ENCODE measurements at places on chromosomes 2 and 18.
A peak's percentile ranks its signal among the peaks of the same experiment; 100 is the strongest.

GRCh38 chr2:171551836-171552235 lies 29.6 kb downstream of the CYBRD1 start:
- DNase-seq, result no peak

- no peak for DNase-seq
These were observed 518.3 kb downstream of the XIRP2 start for GRCh38 chr2:167406558-167406957.

DNA sequence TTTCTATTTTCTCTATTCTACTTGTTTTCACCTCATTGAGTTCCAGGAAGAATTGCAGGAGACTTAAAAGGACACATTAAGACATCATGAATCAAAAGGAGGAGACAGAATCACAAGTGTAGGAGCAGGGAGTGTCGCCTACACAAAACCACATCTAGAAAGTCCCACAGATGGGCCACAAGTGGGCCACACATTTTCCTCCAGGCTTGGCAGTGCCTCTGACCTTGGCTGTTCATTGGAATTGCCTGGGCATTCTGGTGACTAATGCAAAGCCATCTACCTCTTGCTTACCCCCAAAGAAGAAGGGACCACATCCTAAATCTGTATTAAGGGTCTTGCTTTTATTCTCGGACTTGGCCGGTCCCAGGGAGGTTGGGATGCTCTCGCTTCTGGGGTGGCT lies 103.6 kb downstream of the KLHL29 start:
- no peak for DNase-seq

DNA sequence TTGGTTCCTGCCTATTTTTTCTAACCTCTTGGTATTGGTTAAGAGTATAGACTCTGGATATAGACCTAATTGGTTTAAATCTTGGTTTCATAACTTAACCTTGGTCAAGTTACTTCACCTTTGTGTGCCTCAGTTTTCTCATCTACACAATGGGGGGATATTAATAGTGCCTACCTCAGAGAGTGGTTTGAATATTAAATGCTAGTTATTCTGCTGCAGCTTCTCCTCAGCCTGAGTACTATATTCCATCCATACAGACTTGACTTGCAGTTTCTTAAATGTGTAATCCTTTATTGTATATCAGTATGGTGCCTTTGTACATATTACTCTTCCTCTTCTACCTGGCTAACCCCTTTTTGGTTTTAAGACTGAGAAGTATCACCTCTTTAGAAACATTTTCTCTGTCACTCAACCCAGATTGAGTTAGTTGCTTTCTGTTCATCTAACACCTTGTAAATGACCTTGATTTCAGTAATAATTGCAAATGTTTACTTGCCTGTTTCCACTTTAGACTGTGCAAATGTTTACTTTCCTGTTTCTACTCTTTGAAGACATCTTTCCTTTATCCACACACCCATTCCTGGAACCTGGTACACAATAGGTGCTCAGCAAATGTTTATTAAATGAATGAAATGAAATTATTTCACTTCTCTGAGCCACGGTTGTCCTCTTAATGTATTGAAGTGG lies 6.6 kb downstream of the ACVR2A start:
- DNase-seq, result no peak

DNA sequence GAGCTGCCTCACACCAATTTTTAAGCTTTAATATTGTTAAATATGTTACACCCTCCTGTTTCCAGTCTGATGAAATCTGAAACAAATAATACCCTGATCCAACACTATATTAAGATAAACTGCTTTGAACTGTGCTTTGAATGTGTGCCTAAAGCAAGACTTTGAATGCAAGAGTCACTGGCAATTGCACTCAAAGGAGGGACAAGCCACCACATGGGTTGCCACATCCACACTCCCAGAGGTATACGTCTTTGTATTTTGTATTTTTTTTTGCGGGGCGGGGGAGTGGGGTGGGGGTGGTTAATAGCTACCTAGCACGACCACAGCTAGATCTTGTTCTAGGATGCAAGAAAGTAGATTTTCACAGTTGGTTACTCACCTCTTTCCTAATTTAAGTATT lies 1.8 kb upstream of the ZEB2 start:
- no peak for DNase-seq

GRCh38 chr18:55322178-55322735 lies 265.7 kb downstream of the TCF4 start:
- peak; percentile 2 for DNase-seq

GRCh38 chr18:40096675-40097074 lies 1858.4 kb upstream of the PIK3C3 start:
- DNase-seq, result no peak

DNA sequence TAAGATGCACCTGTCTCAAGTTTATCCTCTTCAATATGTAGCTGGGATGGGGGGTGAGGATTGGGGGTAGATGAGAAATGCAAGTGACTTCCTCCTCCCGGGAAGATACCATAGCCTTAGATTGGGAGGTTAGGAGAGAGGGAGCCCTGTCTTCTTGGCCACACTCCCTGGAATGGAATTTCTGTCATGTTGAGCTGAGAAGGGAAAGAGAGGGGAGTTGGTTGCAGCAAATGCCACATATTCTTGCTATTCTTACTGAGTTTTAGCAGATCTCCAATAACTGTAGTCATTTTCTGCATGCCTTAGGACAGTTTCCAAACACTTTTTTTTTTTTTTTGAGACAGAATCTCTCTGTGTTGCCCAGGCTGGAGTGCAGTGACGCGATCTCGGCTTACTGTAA lies 35.9 kb downstream of the TAF4B start:
- DNase-seq, result no peak

GRCh38 chr18:5029592-5029991 lies 167.5 kb downstream of the AKAIN1 start:
- DNase-seq, result no peak

Measured in stimulated activated CD4-positive, alpha-beta T cell treated with anti-CD3 and anti-CD28 coated beads, Interleukin-15, amount 100 ng/mL, for 1 hour (primary cell).